CD8-positive, alpha-beta memory T cell (primary cell): ENCODE measurements at places on chromosomes 4 and X. TPM values are rescaled to one million over a fixed set of nuclear protein-coding genes. Genes with fewer than 3 reads are reported as not detected.
A peak's percentile ranks its signal among the peaks of the same experiment; 100 is the strongest.

- no peak for DNase-seq
Measured at GRCh38 chr4:99615170-99615820, 40.7 kb downstream of the MTTP start.

DNA sequence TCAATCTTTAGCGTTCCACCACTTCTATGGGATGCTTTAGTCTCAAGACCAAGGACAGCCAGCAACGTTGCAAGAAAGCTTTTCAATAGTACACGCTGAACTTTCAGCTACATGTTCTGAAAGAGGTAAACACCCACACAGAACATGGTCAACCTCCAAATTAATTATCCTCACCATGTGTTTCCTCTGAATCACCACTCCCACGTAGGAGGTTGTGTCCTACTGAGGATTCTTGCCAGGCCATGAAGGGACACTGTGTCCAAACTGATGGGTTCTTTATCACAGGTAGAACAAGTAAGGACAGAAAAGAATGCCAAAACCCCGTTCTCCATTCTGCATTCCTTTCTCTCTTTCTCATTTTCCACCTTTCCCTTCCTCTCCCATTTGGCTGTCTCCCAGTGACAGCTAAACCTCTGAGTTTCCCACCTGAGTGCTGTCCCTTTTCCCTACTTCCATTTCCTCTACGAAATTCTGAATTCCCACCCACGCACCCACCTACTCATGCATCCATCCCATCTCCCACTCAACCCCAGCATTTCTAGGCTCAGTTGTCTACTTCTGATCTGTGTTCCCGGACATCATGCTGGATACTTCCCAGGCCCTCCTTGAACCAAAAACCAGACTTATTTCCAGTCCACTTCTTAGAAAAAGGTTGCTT, 29.0 kb upstream of the GPM6B start:
- no peak for DNase-seq

DNA sequence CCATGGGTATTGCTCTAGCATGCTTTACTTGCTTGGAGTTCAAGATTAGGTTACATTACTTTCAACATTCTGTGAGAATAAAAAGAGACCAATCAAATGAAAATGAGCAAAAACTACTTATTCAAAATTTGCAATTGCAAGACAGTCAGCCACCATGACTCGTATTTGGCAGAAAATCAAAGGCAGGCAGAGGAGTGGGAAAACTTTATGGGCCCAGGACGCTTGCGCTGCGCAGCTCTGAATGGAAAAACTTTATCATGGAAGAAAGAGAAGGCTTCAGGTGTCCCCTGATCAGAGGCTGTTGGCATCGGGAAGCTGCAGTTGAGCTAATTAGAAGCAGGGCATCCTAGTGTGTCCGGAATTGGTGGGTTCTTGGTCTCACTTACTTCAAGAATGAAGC, 250.6 kb downstream of the USP46 start:
- DNase-seq = no peak

DNA sequence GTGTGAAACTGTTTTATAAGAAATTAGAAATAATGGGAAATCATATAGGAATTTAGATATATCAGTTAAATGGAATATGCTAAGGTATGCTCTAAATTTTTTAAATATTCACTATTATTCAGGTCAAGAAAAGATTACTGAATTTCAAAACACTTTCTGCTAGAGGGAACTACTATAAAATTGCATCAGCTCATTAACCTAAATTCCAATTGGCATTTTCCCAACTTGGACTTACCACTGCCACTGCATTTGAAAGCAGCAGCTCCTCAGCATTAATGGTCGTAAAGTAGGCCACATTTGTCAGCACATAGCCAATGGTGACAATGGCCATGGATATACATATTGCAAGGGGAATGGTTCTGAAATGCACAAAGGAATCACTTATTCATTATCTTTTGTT, 57.3 kb downstream of the SLC7A11 start:
- no peak for DNase-seq

DNA sequence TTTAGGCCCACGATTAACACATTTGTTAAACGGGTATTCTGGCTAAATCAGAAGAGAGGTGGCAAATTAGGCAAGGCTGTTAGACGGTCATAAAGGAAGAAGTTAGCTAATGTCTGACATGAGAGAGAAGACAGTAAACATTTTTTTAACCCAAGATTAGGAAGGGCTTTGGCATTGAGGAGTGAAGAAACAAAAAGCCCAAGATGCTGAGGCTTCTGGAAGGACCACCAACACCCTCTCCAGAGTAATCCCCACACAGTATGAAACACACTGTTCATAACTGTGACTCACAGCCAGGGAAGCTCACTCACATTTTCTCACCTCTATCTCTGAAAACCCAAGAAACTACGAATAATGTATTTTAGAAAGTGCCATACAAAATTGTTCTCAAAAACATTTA, 127.6 kb downstream of the AMELX start:
- no peak for DNase-seq

SPATA18 gene
- 0.35 TPM for total RNA-seq

HPGDS gene
- total RNA-seq = 0.18 TPM

- no peak for DNase-seq
Measured at GRCh38 chr4:167052631-167053091, 181.6 kb downstream of the SPOCK3 start.

CLGN gene
- total RNA-seq = not detected

- DNase-seq = no peak
Measured at GRCh38 chr4:5785806-5786680, 75.0 kb downstream of the EVC start.

GRCh38 chrX:154873329-154873728, 12.8 kb upstream of the F8A1 start:
- no peak for DNase-seq

DNA sequence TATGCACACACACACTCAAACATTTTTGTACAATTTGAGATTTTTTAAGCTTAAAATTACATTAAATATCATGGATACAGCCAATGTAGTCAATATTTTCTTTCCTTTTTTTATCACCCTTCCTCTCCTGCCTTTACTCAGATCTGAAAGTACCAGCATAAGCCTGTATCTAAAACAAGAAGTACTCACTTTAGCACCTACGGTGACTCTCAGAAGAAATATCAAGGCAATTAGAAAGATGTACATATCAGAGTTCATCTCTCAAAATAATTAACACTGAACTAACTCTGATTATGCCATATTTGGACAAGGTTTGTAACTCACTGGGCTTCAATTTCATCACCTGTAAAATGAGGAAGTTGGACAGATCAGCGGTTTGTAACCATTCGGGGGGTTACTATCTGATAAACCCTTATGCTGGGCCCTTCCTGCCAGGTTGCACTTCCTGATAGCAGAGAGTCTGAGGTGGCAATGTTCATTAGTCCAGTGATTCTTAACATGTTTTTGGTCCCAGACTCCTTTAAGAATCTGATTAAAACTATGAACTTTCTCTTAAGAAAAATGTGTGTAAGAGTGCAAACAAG, 5.7 kb upstream of the GPR174 start:
- DNase-seq = no peak

PRR32 gene
- total RNA-seq = not detected

DNA sequence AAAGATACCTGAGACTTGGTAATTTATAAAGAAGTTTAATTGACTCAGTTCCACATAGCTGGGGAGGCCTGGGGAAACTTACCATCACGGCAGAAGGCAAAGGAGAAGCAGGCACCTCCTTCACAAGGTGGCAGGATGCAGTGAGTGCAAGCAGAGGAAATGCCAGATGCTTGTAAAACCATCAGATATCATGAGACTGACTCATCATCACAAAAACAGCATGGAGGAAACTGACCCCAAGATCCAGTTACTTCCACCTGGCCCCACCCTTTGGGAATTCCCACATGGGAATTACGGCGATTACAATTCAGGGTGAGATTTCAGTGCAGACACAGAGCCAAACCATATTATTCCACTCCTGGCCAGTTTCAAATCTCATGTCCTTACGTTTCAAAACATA, 514.7 kb upstream of the SPANXN1 start:
- no peak for DNase-seq

SYTL5 gene
- total RNA-seq = not detected

DNA sequence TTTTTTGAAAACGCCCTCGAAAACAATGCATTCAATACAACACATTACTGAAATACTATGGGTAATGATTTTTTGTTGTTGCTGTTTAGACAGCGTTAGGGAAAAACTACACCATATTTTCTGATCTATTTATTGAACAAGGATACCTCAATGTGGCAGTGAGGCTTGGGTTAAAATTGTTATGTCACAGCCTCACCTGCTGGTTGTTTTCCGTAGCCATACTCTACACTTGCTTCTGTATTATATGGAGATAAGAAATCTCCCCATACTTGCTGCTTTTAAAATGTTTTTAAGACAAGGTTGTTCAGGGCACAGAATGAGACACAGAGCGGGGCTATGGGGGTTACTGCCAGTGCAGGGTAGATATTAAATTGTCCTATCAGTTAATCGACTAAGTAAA, 221.6 kb upstream of the FTHL17 start:
- DNase-seq = no peak

DNA sequence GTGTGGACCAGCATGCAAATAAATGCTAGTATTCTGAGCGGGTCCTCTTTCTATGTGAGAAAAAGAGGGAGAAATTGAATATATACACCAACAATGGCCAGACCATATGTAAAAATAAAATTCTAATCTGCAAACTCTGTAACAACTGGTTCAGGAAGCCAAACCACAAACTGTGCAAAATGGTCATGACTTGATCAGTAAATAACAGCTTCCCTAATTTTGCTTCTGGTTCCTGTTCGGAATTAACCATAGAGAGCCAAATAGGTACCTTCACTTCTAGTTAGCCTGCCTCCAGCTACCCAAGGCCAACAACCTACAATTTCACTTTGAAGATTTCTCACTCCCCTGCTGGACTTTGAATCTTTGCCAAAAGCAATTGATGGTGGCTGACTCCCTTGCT, 1313.2 kb downstream of the ADGRL3 start:
- DNase-seq = no peak

- DNase-seq = no peak
Measured at GRCh38 chr4:98639523-98639922, 18.9 kb downstream of the TSPAN5 start.

- no peak for DNase-seq
Measured at GRCh38 chr4:68597482-68597881, 21.4 kb upstream of the UGT2B17 start.

DNA sequence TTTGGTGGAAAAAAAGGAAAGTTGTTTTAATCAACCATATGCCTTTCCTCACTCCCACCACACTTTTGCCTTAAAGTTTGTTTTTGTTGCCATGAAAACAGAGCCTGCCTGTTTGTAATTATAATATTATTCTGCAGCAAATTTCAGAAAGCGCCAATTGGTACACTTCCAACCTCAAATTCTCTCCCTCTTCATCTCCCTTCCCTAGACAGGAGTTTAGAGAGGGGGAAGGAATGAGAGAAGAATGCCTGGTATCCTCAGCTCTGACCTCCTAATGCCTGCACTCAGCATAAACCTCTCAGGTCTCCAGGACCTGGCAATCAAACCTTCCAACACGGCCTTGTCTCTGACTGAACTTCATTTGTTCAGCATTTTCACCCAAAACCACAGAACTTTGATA, 138.4 kb upstream of the HCCS start:
- DNase-seq = no peak

DNA sequence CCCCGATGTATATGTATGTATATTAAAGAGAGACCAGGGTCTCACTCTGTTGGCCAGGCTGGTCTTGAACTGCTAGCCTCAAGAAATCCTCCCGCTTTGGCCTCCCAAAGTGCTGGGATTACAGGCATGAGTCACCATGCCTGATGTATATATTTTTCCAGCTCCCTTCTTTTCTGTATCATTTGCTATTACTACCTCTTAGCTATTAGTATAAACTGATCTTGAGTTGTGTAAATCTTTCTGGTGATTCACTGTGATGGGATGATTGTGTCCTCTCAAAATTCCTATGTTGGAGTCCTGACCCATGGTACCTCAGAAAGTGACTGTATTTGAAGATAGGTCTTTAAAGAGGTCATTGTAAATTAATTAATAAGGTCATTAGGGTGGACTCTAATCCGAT, 53.1 kb downstream of the HPRT1 start:
- no peak for DNase-seq

CT83 gene
- total RNA-seq = not detected

DNA sequence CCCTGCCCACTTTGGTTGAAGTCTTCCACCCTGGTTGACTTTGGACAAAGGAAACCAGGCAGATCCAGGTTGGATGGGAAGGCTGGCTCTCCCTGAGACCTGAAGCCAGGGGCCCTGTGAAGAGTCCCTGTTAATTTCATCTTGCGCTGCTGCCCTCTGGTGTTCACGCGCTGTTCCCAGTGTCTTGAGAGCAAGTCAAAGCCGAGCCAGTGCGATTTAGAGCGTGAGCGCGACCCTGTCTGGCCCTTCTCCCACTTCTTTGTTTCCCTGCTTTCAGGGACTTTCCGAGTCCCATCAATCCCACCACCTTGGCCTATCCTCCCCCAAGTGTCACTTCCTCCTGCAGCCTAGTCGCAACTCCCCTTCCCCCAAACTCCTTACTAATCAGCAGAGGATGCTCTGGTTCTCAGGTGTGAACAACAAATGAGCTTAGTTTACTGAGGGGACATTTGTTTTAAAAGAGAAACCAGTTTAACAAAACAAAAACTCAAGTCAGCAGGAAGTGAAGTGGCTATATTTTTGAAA, 25.8 kb upstream of the CHRNA9 start:
- peak; percentile 87 for DNase-seq

RNF212 gene
- total RNA-seq = 1.2 TPM

IL13RA1 gene
- 0.60 TPM for total RNA-seq

DNA sequence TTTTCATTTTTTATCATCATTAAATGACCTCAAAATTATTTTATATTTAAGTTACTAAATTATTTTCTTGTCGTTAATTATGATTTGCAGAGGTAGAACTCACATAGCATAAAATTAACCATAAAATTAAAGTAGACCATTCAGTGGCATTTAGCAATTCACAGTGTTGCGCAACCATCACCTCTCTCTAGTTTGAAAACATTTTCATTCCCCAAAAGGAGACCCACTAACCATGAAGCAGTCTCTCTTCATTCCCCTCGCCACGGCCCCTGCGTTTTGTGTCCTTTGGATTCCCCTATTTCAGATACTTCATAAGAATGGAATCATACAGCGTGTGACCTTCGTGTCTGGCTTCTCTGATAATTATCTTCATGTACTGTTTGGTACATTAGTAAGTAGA, 154.9 kb downstream of the ENPP6 start:
- no peak for DNase-seq

PRPS2 gene
- 80.4 TPM for total RNA-seq

SPANXC gene
- not detected for total RNA-seq

DNA sequence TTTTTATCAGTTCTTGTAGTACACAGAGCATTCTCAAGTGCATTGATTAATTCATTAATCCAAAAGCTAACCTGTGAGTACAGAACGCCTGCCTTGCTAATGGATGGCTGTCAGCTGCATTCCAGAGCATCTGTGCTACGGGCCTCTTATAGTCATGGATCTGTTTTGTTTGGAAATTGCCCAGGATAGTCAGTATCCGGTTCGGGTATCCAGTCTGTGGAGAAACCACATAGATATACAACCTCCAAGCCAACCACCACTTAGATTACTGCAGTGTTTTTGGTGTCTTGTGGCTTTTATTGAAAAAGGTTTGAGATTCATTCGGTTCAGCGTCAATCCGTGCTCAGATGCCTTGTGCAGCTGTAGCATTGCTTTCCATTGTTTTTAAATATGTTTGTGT, 4.0 kb downstream of the LAP3 start:
- DNase-seq = no peak

SPRY1 gene
- 40.6 TPM for total RNA-seq
